Lower leg skin (tissue), 4 donors: ENCODE measurements at places on chromosomes 12 and 14.

- no peak for DNase-seq
These were observed 13.8 kb upstream of the POC1B start for GRCh38 chr12:89539426-89540223.

GRCh38 chr12:131282292-131283080, 328.8 kb downstream of the ADGRD1 start:
- no peak for DNase-seq

GRCh38 chr14:79781882-79782281, 429.4 kb downstream of the DIO2 start:
- DNase-seq, result no peak

DNA sequence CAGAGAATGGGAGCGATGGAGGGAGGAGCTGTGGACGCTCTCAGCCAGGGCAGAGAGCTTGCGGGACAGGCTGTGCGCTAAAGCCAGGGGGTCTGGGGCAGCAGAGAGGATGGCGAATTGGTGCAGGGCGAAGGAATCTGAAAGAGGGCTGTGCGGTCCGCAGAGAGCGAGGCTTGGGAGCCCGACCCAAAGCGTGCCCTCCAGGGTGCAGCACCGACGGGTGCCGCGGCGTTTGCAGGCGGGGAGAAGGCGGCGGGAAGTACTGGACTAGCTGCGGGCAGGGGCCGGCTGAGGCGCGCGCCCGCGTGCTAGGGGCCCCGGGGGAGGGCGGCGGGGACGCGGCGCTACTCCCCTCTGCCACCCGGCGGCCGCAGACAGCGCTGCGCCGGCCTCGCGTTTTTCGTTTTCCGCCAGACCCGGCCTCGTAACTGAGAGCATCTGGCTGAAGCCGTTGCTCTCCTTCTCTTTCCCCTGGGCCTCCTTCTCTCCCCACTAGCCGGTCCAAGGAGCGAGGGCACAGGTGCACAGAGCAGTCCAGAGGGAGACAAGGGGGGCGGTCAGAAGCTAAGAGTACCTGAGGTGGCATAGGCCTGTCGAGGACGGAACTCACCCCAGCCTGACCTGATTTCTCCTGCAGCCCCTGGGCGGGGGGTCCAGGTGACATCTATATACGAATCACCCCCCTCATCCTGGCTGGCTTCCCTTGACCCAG, 24.9 kb downstream of the SLC6A12 start:
- no peak for DNase-seq

GRCh38 chr12:117680312-117680711, 288.5 kb downstream of the KSR2 start:
- DNase-seq, result no peak

- no peak for DNase-seq
These were observed 92.0 kb downstream of the ITPR2 start for GRCh38 chr12:26740991-26741390.

DNA sequence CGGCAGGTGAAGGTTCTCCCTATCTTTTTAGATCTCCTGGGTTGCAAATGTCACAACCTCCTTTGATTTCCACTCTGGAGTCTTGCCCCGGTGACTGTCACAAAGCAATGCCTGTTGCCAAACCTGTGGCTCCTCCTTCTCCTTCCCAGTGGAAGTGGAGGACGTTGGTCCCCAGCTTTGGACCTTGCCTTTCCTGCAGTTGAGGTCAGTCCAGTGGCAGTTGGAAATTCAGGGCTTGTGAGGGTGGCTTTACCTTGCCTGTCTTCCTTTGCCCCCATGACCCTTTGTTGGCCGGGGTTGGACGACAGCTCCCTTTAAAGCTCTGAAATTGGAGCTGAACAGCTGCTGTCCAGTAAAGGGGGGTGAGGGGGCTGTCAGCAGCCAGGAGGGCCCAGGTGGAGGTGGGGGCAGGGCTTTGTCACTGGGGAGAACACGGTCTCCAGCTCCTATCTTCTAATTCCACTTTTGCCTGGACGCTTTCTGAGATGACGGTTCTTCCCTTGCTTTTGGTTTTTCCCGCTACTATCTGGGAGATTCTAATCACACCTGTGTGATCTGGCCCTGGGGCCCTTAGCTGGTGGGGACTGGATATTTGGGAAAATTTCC, 4.1 kb downstream of the TEAD4 start:
- no peak for DNase-seq

DNA sequence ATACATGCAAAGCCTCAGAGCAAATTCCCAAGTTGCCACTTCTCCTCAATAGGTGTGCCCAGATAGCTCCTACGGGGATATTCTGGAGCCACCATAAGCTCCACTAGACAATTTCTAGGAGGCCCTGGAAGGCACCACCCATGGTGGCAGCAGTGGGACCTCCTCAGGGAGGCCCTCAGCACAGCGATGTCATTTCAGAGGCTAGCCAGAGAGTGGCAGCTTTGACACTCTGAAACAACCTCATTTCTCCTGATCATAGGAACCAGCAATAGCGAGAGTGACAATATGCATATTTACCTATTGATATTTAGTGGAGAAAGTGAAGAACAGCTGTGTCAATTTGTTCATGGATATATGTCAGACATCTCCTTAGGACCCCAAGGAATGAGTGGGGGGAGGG, 612.3 kb downstream of the SOX5 start:
- no peak for DNase-seq

DNA sequence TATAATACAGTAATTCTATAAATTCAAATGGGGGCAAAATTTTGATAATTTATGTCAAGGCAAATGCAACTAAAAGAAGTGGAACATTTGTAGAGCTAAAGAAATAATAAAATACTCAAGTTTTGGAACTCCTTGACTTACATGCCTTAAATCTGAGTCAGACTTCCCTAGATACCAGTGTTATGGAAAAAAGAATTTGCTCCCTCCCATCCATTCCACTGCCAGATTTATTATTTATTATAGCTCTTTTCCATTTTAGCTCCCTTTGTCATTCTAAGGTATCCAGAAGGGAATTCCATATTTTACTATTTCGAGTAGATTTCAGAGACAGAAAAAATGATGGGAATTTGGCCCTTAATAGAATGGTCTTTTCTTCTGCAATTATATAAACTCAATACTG, 44.0 kb downstream of the RHOJ start:
- DNase-seq, result no peak

DNA sequence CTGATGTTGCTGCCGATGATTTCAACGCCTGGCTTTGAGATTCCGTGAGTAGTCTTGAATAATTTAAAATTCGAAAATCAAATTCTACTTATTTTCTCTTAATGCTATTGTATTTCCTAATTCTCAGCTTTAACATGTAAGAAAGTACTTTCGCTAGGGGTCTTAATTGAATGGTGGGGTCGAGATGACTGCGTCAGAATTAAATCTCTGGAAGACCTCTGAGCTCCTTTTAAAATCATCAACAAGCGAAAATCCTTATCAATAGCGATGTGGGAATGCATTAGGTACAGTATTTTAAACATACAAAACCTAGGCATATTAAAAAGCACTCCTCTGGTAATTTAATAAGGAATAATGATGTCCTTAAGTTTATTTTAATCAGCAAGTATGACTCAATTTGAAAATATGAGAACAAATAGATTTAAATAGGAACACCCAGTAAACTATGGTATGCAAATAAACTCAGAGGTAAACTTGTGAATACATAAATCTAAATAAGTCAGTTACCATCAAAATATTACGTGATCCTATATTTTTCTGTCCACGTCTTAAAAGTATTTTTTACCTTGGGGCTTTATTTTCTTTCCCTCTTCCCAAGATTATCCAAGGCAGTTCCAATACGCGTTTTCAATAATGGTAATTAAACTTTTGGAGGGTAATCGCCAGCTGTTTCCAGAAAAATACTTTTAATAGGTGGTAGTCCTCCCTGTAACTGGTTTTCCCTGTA, 1.4 kb downstream of the FOXA1 start:
- DNase-seq, result no peak

DNA sequence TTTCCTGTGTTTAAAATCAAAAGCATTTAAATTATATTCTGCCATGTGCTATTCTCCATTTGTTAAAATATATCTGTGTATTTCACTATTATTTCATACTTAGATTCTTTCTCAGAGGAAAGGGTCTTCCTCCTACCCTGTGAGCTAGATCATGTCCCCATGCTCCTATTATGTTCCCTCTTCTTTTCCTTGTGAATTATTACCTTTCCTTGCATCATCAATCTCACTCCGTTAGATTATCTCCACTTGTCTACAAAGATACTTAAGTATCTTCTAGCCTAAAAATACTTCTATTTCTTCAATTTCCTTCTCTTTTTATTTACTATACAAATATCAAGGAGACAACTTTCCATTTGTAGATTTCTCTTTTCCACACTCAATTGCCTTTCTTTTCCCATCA, 146.5 kb downstream of the FOXG1 start:
- no peak for DNase-seq

DNA sequence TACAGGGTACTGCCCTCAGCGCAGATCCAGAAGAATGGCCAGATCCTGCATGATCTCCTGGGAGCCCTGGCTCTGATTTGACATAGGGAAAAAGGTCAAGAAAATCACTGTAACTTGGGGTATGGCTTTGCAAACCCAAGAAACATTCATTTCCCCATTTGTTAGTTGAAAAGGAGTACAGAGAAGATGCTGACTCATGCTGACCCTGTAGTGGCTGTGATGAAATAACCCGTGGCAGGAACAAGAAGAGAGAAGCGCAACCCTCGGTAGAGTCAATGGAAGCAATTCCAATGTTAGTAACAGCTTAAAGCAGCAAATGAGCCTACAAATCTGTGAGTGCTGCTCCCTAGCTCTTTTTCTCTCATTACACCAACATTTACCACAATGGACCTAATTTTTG, 281.6 kb upstream of the NPAS3 start:
- peak; percentile 51 for DNase-seq
